Stimulated activated CD8-positive, alpha-beta memory T cell treated with anti-CD3 and anti-CD28 coated beads, Interleukin-4, amount 100 ng/mL, for 4 hours (primary cell): ENCODE measurements at places on chromosomes 3 and 15.

GRCh38 chr3:468172-468571 is 271.6 kb downstream of the CHL1 start:
- DNase-seq: no peak

GRCh38 chr3:4429648-4430350 is 37.3 kb downstream of the SUMF1 start:
- no peak for DNase-seq

DNA sequence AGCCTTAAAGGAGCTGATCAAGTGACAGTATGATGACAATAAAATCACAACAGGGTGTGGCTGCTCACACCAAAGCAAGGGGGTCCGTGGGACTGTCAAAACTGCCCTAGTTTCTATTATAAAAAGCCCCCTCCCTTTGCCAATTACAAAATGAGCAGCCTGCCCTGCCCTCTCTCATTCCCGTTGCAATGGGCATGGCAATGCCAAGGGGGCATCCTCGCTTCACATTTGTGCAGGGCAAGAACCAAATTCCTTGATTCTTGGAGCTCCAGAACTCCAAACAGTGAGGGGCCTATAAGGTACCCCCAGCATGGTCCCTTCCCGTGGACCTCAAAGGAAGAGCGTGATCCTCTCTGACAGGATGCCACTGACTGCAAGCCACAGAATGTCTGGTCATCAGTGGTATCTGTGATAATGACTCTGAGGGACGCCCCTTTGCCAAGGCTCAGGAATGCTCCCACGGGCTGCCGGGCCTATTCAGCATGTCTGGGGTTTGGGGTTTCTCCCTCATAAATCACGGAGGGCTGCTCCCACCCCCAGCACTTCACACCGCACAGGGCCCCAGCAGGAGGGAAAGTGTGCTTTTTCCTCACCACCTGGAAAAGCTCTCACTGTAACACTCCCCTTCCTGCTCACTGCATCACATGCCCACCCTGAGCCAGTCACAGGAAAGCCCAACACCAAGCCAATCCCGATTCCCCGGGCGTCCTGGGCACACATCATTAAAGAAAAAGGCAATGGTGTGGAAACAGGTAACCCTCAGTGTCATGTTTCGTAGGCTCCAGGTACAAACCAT is 105.1 kb upstream of the TRPM1 start:
- no peak for DNase-seq

- DNase-seq: no peak
Measured at GRCh38 chr3:11074451-11074850, 79.8 kb upstream of the HRH1 start.

- DNase-seq: no peak
Measured at GRCh38 chr3:157104521-157104920, 55.4 kb downstream of the CCNL1 start.

DNA sequence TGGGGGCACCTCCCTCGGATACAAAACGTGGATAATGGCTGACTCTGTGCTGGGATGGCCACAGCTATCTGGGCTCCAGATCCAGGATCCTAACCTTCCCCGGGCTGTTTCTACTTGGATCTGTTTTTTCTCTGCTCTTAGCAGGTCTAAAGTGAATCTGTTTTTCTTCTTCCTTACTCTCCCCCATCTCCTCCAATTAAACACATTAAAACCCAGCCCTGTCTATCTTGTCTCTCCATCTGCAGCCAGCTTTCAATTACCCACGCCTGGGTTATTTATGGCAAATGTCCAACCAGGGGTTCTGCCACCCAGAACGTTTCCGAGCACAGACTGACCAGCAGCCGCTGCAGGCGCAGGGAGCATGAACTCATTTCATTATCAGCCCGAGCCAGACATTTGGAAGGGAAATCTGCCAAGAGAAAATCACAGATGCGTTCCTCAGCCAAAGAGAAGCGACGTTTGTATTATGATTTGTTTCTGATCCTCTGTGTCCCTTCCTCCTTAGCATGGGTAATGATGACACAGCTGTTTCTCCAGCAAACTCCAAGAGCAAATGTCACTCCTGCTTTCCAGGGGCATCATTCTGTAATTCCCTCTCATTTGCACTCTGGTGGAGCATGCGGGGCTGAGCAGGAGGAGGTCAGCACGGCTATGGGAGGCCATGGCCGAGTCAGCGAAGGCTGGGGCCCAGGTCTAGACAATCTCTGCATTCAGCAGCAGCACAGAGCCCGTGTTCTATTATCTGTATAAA is 42.0 kb downstream of the UMPS start:
- no peak for DNase-seq

DNA sequence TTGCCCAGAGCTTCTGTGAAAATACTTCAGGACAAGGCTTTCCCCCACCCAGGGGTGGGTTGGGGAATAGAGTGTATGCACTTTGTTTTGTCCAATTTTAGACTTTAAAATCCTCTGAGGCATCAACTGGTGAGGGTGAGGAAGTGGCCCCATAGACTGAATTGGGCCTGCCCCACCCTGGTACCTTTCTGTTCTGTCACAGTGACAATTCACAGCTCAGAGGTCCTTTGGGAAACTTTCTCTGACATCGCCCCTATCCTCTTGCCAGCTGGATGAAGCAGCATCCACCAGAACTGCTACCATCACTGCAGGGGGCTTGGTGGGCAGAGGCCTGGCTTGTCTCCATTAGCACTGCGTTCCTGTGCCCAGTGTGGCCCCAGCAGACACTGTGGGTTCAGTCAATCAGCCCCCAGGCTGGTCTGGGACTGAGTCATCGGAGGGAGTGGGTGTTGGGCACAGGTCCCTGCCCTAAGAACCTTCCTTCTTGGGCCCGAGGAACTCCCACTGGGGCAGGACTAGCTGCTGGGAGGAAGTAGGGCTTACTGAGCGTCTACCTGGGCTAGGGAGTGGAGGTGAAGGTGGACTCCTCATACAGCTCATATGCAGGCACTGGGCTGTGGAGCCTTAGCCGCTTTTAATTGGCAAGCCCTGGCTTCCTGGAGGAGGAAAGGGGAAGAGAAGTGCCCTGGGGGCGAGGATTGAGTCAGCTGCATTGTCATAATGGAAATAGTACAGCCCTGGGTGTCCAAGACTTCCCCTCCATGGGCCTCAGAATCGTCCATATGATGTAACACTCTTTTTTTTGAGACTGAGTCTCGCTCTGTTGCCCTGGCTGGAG is 1.5 kb upstream of the PPM1M start:
- DNase-seq: no peak

GRCh38 chr3:100429187-100429716 is 27.9 kb downstream of the LNP1 start:
- DNase-seq: no peak

GRCh38 chr3:194439881-194440550 is 41.0 kb upstream of the GP5 start:
- no peak for DNase-seq

DNA sequence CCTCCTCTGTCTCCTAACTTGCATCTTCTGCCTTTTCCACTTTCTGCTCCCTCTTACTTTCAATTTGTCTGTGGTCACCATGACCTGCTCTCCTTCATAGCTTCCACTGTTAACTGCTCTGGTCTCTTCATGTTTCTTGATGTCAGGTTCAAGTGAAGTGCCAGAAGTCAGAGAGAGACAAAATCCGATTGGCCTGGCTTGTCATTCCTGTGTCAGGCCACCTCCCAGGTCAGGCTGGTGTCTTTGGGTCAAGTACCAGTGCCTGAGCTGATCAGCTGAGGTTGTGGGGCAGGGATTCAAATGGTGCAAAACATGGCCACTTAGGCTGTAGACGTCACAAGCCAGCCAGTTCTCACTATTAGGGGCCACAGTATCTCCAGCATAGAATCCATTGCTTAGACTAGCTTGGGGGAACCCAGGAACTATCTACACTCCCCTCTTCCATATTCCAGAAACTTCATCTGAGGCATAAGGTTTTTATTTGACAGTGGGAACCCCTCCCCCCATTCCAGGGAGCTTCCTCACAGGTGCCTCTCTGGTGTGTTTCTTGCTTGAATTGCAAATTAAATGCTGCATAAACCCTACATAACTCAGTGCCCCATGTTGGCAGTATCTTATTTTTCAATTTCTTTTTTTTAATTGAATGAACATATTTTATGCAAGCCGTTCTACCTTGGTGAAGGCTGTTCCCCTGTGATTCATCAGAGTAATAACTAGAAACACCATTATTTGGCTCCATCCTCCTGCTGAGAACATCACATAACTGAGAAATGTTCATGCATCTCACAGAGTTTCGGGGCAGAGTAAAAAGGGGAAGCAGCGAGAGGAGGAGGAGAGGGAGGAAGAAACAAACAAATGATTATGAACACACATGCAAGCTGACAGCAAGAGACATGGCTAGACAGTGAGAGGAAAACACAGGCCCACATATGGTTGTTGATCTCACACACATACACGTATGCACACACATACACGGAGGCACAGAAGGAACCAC is 175.8 kb downstream of the TLE3 start:
- no peak for DNase-seq

DNA sequence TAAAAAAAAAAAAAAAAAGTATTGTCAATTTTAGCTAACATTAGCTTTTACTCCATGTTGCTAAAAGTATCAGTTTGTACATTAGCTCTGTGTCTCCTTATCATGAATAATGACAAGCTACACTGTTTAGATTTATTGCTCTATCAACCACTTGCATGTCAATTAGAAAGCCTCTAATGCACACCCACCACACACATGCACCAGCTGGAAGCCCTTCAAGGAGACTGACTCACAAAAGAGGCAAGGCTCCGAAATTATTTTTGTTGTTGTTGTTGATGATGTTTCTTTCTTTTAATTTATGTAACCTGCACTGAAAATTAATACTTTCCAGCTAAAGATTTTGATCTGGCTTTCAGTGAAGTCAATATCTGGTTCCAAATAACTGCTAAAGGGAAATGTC is 71.5 kb downstream of the ETFA start:
- DNase-seq: no peak

- no peak for DNase-seq
Measured at GRCh38 chr3:194148383-194148782, 12.4 kb downstream of the HES1 start.

GRCh38 chr3:196177967-196178366 is 33.2 kb downstream of the ZDHHC19 start:
- no peak for DNase-seq

GRCh38 chr3:42130007-42130328 is 38.8 kb downstream of the TRAK1 start:
- no peak for DNase-seq

DNA sequence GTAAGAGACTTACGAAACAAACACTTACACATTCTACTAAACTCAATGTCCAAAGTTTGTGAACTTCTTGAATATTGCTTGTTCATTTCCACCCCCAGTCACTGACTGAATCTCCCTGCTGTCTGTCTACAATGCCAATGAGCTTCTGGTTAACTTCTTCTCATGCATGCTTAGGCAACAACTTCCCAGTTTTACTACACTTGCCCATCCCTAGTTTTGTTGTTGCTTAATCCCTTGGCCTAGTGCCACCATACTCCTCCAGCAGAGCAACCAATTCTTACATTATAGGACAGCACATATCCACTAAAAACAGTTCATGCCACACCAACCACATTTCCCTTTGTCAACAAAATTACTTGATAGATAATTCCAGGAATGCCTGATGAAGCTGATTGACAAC is 40.9 kb upstream of the CCR2 start:
- no peak for DNase-seq

GRCh38 chr3:150439657-150440056 is 31.6 kb downstream of the TSC22D2 start:
- no peak for DNase-seq

DNA sequence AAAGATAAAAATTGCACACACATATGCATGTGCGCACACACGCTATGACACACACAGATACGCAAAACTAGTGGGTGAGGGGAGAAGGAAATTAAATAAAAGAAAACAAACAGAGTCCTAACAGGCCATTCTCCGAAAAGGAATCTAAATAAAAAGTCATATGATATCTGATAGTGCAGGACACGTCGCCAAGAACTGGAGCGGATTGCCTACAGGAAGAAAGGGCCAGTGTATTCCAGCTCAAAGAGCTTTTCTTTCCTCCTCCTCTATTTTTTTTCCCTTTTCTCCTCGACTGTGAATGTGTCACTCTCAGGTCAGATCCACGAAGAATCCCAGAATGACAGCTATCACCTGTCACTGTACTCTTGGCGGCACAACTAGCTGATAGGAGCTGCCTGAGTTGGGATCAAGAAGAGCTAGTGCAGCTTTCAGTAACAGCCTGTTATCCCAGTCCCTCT is 157.8 kb downstream of the TIGIT start:
- DNase-seq: no peak

DNA sequence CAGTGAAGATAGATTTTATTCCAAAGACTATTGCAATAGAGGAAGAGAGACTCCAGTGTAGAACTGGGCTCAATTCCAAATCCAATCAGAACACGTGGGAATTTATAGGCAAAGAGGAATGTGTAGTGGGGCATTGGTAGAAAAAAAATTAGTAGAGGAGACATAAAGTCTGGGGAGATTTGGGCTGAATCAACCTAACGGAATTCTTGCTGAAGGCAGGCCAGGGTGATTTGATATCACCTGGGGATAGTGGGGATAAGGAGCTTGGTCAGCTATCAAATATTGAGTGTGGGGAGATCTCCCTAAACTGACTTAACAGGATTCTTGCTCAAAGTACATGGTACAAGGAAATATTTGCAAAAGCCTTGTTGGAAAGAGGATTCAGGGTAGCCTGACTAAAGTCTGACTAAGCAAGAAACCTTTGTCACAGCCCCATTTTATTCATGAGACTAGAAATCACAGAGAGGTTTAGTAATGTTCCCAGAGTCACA is 29.6 kb downstream of the SST start:
- no peak for DNase-seq

DNA sequence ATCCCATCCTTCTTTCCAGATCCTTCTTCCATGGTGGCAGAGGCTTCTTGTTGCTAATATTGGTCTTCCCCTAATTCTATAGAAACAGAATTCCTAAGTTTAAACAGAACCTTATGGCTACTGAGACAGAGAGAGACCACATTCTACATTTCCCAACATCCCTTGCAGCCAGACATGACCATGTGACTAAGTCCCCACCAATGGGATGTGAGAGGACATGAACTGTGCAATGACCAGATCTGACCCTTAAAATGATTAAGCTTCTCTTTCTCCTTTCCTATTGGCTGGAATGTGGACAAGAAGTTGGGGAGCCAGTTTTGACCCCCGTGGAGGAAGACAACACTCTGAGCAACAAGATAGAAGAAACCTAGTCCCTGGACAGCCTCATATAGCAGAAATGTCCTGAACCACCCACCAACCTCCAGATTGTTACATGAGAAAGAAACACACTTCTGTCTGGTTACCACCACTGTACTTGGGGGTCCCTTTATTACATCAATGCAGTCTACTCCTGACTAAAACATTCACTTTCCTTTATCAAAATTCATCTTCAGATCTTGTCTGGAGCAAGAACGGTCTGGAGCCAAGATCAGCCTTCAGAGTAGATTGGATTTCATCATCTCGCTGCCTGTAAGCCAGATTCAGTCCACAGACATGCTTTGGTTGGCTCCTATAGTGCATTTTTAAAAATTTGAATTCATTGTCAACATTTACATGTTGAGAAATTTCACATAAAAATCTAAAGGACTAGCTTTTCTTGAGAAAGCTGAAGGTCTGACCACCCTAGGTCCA is 183.9 kb downstream of the SHQ1 start:
- no peak for DNase-seq

GRCh38 chr3:168134931-168135330 is 39.2 kb upstream of the GOLIM4 start:
- DNase-seq: no peak

GRCh38 chr3:115248274-115248673 is 101.2 kb upstream of the ZBTB20 start:
- DNase-seq: no peak
